Glutamatergic neuron (in vitro differentiated cells): ENCODE measurements at places on chromosomes 11 and 22.

- no peak for DNase-seq
Measured at GRCh38 chr11:19472679-19473078, 231.9 kb upstream of the E2F8 start.

- DNase-seq: no peak
Measured at GRCh38 chr11:66639066-66639813, 737 bp downstream of the RBM4 start.

DNA sequence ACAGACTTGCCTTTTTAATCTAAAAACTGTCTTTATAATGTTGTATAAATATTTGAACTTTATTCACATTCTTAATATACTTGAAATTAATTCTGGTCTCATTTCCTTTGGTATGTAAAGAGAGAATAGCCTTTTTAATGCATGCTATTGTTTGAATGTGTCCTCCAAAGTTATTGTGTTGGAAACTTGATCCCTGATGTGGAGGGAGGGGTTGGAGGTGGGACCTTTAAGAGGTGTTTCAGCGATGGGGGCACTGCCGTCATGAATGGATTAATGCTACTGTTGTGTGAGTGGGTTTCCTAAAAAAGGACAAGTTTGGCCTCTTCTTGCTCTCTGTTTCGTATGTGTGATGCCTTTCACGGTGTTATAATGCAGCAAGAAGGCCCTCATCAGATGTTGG, 131.7 kb downstream of the DDX10 start:
- no peak for DNase-seq

DNA sequence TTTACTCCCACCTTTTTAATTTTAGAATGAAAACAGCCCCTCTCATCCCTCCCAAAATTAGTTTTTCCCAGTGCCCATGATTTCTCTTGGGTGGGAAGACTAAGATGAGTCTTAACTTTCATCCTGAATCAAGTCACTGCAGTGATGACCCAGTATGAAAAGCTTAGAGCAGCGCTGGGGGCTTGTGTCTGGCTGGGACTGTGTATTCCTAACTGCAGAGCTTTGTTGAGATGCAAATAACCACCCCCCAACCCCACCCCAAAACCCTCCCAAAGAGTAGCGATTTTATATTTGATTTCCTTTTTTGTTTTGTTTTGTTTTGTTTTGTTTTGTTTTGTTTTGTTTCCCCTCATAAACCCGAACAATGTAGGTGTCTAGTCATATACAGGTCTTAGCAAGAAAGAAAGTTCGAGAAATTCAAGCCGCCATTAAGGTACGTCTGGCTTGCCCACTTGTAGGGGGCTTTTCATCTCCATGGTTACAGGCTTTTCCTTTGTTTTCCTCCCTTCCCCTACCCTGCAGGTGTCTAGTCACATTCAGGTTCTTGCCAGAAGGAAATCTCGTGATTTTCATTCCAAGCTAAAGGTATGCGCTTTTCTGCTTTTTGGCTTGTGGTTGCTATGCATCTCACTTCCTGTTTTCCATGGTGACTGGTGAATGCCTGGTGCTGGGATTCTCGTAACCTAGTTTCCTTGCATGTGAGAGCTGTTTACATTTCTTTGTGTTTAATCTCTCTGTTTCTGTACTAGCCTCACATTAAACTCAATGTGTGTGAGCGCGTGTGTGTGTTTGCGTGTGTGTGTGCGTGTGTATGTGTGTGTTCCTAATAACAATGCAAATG, 144.6 kb upstream of the RASSF10 start:
- DNase-seq: no peak

DNA sequence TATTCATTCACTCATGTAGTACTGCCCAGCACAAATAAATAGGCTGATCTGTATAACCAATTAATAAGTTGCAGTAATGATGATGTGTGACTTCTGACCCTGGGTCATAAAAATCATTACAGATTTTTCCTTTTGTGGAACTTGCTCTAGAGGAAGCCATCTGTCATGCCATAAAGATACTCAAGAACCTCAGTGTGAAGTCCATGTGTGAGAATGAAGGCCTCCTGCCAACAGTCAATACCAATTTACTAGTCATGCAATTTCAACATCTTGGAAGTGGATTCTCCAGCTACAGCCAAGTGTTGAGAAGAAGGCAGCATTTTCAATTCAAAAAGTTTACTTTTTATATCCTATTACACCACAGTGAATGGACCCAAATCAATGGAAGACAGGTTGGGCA, 435.6 kb upstream of the LRRC4C start:
- no peak for DNase-seq

- no peak for DNase-seq
Measured at GRCh38 chr11:58745705-58746364, 14.1 kb upstream of the GLYAT start.

DNA sequence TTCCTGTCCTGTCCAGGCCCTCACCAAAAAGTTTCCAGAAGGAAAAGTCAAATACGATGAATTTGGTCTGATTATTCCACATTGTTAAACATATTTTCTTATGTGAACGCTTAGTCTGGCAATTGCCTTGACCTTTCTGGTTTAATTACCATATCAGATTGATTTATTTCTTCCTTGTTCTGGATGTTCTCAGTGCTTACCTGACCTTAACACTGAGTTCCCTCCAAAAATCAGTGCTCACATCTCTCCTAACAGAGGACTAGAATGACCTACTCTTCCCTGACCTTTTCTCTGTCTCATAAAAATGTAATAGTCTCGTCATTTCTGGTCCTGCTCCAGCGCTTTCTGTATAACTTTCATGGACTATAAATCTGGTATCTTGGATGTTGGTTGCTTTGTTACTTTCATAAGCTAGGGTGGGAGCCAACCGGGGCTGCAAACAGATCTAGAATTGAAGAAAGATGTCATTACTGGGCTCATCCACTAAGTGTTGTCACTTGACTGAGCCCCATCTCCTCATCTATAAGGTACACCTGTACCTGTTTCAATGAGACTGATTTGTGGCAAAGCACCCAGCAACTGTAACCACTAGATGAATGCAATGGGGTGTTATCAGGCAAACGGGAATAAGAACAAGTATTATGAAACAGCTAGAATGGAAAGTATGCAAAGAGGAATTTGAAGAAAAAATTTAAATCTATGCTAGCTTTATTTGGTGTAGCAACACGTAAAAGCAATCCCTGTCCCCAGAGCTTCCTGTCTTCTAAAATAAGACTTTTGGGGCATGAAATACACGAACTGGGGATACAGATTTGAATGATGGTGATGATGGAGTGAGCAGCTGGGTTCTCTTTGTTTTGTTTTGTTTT, 2.4 kb downstream of the FADS2 start:
- no peak for DNase-seq

- no peak for DNase-seq
Measured at GRCh38 chr11:674406-674805, 20.6 kb downstream of the DEAF1 start.

DNA sequence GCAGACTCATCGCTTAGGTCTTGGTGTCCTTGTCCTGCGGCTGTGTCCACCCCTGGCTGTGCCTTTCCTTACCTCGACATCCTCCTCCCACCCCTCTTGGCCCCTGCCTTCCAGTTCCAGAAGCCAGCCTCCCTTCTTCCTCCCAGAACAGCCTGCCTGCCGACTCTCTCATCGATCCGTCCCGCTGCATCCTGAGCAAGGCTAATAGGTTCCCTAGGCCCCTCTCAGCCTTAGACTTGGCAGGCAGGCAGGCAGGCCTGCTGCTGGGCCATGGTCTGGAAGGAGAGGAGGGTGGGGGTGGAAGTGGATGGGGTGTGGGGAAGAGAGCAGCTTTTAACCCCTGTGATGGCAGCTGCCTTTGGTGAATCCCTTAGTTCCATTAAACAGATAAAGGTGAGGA, 196.7 kb upstream of the TBCEL start:
- no peak for DNase-seq

- DNase-seq: no peak
Measured at GRCh38 chr22:31332010-31332409, 14.1 kb downstream of the PATZ1 start.

- DNase-seq: no peak
Measured at GRCh38 chr11:23480736-23481135, 620.5 kb upstream of the CCDC179 start.

DNA sequence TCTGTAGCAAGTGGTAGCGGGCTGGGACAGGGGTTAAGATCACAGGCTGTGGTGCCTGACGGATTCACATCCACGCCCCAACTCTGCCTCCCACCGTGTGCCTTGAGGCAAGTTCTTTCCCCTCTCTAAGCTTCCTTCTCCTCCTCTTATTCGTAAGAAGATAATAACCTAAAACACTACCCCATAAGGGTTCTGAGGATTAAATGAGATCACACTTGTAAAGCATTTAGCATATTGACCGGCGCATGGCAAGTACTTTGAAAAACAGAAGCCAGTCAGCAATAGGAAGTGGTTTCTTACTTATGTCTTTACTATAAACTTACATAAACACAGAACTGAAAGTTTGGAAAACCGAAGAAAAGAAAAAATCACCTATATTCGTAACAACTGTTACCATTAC, 15.5 kb upstream of the LMO2 start:
- DNase-seq: no peak

DNA sequence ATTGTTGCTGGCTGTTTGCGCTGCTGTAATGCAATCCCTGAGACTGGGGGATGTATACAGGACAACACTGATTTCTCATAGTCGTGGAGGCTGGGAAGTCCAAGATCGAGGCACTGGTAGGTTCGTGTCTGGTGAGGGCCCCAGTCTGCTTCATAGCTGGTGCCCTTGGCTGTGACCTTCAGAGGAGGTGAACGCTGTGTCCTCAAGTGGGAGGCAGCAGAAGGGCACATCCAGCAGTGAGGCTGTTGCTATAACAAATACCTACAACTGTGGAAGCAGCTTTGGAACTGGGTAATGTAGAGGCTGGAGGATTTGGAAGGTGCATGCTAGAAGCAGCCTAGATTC, 21.3 kb downstream of the KRTAP5-5 start:
- no peak for DNase-seq

DNA sequence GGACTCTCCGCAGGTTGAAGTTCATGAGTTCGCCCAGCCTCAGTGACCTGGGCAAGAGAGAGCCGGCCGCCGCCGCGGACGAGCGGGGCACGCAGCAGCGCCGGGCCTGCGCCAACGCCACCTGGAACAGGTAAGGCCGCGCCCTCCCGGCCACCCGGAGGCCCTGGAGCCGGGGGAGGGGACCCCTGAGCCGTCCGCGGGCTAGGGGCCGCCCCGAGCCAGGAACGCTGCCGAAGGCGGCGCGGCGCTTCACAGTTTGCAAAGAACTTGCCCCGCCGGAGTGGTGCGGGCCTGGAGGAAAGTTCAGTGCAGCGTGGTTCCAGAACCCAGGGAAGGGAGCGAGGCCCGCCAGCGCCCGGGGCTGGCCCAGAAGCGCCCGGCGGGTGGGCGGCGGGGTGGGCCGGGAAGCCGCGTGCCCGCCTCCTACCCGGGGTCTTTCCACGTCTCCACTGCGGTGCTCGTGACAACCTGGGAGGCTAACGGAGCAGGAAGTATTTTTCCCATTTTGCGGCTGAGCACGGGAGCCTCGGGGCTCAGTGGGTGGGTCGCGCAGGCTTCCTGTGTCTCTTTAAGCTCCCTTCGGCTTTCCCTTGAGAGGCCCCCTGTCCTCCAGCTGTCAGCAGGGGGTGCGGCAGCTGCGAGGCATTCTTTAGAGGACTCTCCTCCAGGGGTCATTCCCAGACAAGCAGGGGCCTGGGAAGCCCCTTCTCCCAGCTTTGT, 635 bp downstream of the PRR5 start:
- peak; percentile 40 for DNase-seq

DNA sequence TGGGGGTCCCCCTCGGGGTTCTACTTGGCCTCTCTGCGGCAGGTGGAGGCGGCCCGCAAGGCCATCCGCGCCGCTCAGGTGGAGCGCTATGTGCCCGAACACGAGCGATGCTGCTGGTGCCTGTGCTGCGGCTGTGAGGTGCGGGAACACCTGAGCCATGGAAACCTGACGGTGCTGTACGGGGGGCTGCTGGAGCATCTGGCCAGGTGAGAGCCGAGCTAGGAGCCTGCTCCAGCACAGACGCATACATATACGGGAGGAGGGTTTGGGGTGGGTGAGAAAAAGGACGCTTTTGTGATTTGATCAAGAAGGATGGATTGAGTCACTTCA, 415 bp downstream of the CENATAC start:
- DNase-seq: no peak

DNA sequence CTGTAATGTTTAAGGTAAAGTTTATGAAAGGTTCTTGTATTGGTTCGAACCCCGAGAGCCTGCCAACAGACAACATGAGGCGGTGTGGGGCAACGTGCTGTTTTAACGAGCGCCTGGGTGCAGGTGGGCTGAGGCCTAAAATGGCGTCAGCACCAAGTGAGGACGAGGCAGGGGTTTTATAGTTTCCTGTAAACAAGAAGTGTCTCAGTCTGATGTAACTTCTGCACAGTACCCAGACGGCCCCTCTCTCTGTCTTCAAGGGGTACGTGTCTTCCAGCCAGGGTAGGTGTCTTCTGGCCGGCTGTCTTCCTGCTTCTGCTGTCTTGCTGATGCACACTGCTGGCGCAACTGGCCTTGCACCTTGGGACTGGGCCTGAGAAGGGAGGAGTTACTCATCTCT, 2.7 kb downstream of the PPFIBP2 start:
- no peak for DNase-seq

GRCh38 chr11:28038775-28039174, 69.2 kb downstream of the KIF18A start:
- no peak for DNase-seq

GRCh38 chr11:33957304-33957917, 65.5 kb upstream of the LMO2 start:
- no peak for DNase-seq

DNA sequence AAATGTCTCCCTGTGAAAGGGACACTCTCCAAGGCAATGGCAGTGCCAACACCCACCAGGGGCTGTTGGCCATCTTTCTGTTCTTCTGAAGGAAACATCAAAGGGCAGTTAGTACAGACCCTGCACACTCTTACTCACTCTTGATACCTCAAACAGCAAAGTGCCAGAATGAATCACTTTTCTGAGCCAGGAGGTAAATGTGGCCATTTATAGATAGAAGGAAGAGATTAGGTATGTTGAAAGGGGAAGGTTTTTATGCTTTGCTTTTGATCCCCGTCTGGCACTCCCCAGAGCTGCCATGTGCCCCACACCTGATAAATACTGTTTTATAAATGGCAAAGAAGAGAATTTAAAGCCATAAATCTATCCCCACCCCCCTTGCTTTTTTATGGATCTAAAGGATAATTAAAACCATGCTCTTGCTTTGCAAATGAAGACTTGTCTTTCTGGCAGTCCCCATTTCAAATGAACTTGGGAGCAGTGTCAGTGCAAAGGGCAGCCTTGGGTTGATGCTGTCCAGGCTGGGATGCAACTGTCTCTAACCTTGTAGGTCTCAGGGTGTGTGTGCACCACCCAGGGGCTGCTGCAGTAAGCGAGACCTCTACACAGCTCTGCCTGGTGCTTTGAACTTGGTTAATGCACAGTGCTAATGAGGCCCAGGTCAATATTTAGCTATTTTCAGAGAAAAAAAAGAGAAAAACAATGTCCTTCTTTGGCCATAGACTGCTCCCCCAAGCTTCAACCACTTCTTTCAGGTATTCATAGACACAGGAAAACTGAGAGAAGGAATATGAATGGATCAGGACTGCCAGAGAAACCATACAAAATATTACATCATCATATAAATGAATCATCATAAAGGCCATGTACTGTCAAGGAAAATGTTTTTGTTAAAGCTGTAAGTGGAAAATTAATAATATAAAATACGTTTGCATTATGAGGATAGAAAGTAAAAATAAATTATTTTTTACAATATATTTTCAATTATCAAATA, 207.5 kb downstream of the ETS1 start:
- DNase-seq: no peak
